T47D (cell line): ENCODE measurements at places on chromosomes 4 and X.
A peak's percentile ranks its signal among the peaks of the same experiment; 100 is the strongest.

GRCh38 chr4:148415500-148415899 lies 26.7 kb downstream of the NR3C2 start:
- DNase-seq, result no peak

DNA sequence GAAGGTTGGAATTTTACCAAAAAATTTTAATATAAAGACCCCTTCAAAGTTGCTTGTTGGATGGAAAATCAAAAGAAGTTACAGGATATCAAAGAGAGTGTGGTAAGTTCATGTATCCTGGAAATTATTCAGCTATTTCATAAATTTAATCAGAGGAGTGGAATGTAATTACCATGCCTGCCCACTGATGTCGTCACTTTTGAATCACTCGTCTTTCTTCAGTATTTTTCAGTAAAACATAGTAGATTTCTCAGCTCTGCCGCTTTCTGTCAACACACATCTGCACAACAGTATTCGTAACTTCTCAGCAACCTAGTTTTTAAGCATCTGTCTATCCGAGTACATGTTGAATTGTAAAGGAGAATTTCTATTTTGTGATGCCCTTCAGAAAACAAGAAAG lies 2163.0 kb upstream of the AGA start:
- no peak for DNase-seq

DNA sequence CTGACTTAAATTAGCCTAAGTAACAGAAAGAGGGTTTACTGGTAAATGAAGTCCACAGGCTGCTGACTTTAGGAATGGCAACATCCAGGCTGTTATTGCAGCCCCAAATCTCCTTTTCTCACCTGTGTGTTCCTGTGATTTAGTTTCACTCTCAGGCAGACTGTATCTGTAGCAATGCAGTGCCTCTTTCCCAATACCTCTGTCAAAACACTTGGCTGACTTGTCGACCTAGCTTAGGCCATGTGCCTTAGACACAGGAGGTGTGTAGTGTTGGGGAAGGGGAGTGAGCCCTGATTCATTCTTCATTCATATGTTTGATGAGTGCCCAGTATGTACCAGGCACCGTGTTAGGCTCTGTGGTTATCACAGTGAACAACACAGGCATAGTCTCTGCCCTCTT lies 46.9 kb downstream of the JADE3 start:
- DNase-seq, result no peak

DNA sequence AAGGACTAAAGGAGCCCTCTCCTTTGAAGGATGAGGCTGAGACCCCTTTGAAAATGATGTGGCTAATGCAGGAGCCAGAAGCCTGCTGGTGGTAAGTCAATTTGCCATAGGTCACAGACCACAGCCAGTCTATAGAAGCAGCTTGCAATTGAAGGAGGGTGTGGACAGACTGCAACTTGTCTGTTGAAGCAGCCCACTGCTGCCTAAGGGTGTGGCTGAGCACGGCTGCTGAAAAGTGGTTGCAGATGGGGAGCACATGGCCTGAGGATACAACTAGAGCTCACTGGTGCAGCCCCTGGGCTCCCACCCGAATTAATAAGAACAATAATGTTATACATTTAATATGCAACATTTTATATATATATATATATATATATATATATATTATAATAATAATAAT lies 11.4 kb upstream of the EXOC1L start:
- no peak for DNase-seq

- no peak for DNase-seq
These were observed 62.5 kb downstream of the PAQR3 start for GRCh38 chr4:78876568-78877320.

GRCh38 chr4:56215901-56216300 lies 171.4 kb downstream of the AASDH start:
- DNase-seq, result no peak

GRCh38 chrX:108299101-108299591 lies 139.1 kb downstream of the COL4A6 start:
- DNase-seq, result no peak

DNA sequence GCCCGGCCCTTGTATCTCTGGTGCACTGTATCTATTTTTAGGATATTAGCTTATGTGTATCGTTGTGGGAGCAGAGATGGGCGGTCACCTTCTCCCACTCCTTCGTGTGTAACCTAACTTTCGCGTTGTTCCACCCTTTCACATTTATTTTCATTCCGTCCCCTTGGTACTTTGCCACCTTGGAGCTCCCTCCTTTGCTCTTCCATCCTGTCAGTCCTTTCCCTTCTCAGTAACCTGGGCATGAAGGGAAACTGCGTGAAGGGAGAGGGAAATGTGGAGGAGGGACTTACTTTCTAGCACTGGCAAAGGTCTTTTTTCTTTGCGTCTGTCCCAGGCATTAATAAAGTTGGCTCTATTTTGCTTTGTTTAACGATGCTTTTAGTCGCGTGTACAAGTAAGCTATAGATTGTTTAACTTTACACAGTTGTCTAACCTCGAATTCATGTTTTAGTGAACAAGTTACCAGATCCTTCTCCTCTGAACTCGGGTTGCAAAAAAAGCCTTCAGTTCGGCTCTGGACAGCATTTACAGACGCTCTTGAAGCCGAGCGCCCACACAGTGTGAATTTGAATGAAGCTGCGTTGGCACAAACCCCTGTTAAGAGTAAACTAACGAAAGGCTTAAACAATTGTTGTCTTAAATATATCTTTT lies 3.9 kb downstream of the PCDH10 start:
- peak; percentile 18 for DNase-seq

- DNase-seq, result peak; percentile 6
These were observed 113.0 kb upstream of the PRDX4 start for GRCh38 chrX:23554304-23554703.

DNA sequence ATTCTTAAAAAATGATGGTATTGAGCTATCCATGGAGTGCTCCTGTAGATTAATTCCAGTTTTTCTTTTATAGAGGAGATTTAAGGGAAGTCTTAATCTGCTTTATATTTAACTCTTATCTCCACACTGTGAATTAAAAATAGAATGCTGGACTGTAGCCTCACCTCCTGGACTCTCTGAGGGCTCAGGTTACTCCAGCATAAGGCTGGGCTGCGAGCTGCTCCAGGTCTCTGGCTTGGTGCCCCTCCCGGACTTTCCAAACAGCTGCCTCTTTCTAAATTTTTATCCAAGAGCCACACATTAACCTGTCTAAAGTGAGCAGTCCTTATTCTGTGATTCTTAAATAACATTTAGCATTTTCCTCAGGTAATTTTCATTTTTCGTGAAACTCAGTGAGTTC lies 218.7 kb upstream of the JADE1 start:
- DNase-seq, result no peak

DNA sequence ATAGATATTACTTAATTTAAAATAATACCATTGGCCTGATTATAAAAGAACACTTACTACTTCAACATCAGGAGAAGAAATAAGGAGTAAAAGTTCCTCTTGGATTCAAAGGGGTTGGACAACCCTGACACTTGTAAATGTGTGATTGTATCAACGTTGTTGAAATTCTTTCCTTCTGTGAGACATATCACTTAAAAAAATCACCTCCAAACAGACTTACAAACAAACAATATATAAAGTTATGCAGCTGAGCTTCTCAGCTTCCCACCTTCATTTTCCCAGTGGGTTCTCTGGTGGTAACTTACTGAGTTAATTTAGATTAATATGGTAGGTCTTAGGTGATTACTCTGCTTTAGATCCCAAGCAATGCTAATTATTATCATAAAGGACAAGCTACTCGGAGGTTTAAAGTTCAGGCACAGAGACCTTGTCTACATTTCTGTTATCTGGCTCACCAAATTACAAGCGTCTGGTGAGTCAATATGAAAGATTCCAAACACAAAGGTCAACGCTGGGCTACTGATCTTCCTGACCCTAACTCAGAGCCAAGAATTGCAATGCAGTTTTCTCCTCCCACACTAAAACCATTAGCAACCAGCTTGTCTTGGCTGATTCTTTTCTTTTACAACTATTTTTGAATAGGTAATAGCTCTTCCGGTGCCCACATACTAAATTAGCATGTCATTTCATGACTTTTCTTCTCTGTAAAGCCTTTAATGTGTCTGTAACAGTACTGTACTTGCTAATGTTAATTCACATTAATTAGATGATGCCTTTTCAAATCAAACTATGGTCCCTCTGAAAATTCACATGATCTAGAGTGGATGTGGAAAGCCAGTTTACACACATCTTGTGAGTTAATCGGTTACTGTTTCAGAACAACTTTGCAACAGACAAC lies 157.6 kb downstream of the RASL11B start:
- no peak for DNase-seq

DNA sequence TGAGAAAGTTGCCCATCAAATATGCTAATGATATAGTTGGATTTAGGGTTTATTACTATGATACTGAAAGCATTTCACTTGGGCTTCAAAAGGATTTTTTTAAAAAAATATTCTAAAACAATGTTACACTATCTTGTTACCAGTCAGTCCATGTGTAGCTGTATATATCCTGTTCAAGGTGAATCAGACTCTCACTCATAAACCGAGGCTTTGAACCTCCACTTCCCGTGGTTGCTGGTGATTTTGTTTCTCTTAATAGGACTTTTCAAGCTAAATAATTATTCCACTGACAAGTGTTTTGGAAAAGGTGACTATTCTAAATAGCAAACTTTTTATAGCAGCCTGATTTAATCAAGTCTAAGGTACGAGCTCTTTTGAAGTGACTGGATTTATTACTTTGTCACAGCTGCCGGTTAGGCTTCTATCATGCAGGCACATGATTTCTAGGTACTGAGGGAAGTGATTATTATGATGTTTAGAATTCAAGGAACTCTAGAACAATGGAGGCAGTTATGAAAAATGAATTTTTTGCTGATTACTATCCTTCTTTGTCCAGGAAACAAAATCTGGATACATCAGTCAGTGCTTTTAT lies 287.7 kb downstream of the KCTD8 start:
- DNase-seq, result no peak

- no peak for DNase-seq
These were observed 58.8 kb downstream of the C4orf50 start for GRCh38 chr4:5959211-5959982.

GRCh38 chr4:56465599-56466295 lies 1.7 kb upstream of the SRP72 start:
- no peak for DNase-seq

GRCh38 chr4:149055624-149056023 lies 613.4 kb upstream of the NR3C2 start:
- DNase-seq, result no peak

- DNase-seq, result no peak
These were observed 60.0 kb upstream of the ALB start for GRCh38 chr4:73344106-73344505.

GRCh38 chr4:109499513-109499912 lies 60.5 kb upstream of the MCUB start:
- DNase-seq, result no peak

DNA sequence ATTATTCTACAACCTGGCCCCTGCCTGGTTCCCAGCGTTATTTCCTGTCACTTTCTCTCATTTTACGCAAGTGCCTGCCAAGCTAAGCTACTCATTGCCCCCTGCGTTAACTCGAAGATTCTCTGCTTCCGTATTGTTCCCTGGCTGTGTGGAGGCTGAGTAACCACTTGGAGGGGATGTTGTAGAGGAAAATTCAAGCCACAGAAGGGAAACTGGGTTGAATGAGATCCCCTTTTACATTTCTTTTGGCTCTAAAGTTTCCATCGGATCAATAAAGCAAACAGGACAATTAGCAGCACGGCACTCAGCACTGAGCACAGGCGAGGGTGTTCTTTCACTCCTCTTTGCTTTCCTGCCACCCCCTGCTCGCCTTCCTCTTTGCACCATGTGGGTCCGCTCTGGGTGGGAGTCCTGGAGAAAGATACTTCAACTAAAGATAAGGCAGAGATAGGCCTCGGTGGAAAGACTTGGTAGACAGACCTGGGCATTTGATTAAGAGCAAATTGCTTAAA lies 4.2 kb upstream of the TMSB4X start:
- DNase-seq, result no peak

- no peak for DNase-seq
These were observed 52.7 kb downstream of the TMEM164 start for GRCh38 chrX:110055616-110056015.

- no peak for DNase-seq
These were observed 706.5 kb downstream of the FSTL5 start for GRCh38 chr4:161457311-161457710.

- DNase-seq, result no peak
These were observed 31.0 kb downstream of the KDM6A start for GRCh38 chrX:44903830-44904530.

GRCh38 chrX:123223859-123224258 lies 39.8 kb downstream of the GRIA3 start:
- no peak for DNase-seq

GRCh38 chr4:183823434-183823833 lies 81.7 kb upstream of the STOX2 start:
- DNase-seq, result no peak

DNA sequence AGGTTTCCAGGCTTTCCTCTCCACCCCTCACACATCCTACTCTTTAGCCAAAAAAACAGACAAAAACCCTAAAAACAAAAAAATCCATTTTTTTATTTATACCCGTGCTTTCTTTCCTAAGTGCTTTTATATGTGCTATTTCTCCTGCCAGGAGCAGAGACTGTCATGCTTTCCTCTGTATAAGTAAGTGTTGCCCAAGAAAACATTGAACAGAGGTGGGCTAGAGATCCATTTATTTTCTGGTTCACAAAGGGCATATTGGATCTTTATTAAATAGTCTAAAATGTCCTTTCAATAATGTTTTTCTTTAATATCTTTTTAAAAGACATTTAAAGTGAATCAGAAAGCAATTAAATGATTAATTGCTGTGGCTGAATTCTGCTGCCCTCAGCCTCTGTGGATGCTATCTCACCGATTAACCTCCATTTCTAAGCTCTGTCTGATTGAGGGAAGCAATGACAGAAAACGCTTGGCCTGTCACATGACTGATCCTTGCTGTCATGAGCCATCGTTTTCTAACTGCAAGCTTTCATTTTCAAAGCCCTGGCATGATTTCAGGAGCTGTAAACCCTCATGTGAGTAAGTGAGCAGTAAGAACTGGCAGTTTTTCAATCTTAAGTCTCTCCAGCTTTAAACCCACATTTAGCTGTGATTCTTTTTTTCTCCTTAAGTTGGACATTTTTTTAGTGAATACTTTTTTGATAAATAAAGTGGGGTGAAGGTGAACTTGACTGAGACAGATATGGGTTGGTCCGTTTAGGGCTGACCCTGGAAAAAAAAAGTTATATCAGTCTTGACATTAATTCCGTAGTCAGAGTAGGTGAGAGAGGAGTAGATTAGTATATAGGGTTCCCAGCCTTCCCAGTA lies 180.7 kb upstream of the PGRMC2 start:
- no peak for DNase-seq

- DNase-seq, result no peak
These were observed 184.1 kb upstream of the FRMPD4 start for GRCh38 chrX:11954176-11954575.

DNA sequence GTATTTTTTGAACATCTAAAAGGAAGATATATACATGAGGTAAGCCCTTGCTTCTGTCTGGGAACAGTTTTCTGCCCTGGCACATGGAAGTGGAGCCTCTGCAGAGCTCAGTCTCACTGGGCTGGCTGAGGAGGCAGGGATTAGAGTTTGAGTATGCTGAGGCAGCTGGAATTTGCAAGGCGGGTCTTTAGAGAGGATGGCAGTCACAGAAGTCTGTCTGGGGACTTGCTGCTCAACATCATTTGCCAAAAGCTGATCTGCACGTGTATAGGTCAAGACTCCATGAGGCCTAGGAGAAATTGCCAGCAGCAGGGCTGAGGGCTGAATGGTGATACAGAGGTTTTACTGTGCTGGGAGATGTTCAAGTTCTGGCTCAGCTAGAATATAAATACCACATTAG lies 163.6 kb upstream of the ANK2 start:
- DNase-seq, result no peak

- no peak for DNase-seq
These were observed 20.1 kb downstream of the MMAA start for GRCh38 chr4:145639186-145639698.

- DNase-seq, result no peak
These were observed 32.4 kb downstream of the ADH7 start for GRCh38 chr4:99402765-99403164.
